Activated CD4-positive, alpha-beta T cell treated with anti-CD3 and anti-CD28 coated beads, Interleukin-2, amount 10 ng/mL, durations not matched to agents 7 days and 5 days (primary cell): ENCODE measurements at places on chromosomes 7 and 10. TPM values are rescaled to one million over a fixed set of nuclear protein-coding genes. Genes with fewer than 3 reads are reported as not detected.

PSMA2 gene
- total RNA-seq = 104 TPM

LIPN gene
- total RNA-seq = not detected

FOXI2 gene
- total RNA-seq = not detected

C10orf53 gene
- total RNA-seq = not detected

WNT8B gene
- total RNA-seq = 0.10 TPM

- peaks cover 51% of the 10 kb centered on the region for H3K27me3 ChIP-seq
- no peak within 1 kb of the TSS for H3K27ac ChIP-seq
- H3K36me3 ChIP-seq = peaks cover 2% of the 10 kb centered on the region
Observed at GRCh38 chr10:81874875-81875466, at the start of gene NRG3. Gene NRG3 (plus strand): TSS chr10:81875194.

GRCh38 chr10:79391231-79392019, 44.2 kb downstream of the PPIF start:
- no peaks in the 10 kb centered on the region for H3K4me1 ChIP-seq
- no peak overlapping the region for H3K4me3 ChIP-seq
- no peaks in the 10 kb centered on the region for H3K27me3 ChIP-seq
- no peak for DNase-seq
- H3K27ac ChIP-seq = no peak overlapping the region
- H3K36me3 ChIP-seq = no peaks in the 10 kb centered on the region

DNA sequence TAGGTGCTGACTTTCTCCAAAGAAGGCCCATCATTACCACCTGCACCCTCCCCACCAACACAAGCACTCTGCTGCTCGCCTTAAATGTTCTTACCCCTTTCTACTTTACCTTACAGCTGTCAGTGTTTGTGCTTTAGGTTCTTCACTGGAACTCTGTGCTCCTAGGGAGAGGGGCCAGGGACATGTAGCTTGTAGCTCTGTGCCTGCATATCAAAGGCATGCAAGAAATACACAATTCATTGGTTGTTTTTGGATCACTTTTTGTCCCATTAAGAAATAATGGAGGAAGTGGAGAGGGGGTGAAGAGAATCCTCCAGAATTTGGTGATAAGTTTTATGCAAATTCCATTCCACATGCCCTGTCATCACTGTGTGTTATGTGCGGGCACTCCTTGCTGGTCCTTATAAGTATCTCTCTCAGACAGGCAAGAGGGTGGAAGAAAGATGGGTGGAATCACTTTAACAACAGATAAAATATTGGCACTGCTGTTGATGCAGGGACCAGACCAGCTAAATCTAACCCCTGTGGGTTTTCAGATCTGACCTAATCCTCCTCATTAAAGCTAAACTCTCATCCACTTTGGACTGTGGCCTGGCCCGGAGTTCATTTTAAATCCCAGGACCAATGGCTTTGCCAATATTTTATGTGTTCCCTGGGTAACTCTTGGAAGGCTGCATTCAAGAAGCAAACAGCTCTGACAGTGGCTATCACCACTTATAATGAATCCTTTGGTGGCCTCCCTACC, 375.8 kb upstream of the NFE2L3 start:
- no peak overlapping the region for H3K27ac ChIP-seq
- H3K27me3 ChIP-seq = peaks cover 7% of the 10 kb centered on the region
- H3K4me1 ChIP-seq = no peaks in the 10 kb centered on the region
- no peaks in the 10 kb centered on the region for H3K36me3 ChIP-seq
- DNase-seq = no peak
- H3K4me3 ChIP-seq = no peak overlapping the region

- H3K4me1 ChIP-seq = no peaks in the 10 kb centered on the region
- H3K27ac ChIP-seq = no peak overlapping the region
- H3K27me3 ChIP-seq = no peaks in the 10 kb centered on the region
Observed at GRCh38 chr7:117269417-117269816, 53.4 kb downstream of the WNT2 start.

- no peak overlapping the region for H3K27ac ChIP-seq
- DNase-seq = no peak
- no peaks in the 10 kb centered on the region for H3K36me3 ChIP-seq
- H3K4me1 ChIP-seq = no peaks in the 10 kb centered on the region
Observed at GRCh38 chr7:35025369-35025870, 11.9 kb downstream of the DPY19L1 start.

GRCh38 chr10:28130267-28130666, 131.4 kb upstream of the ODAD2 start:
- H3K4me3 ChIP-seq = no peak overlapping the region
- H3K36me3 ChIP-seq = peaks cover 19% of the 10 kb centered on the region
- H3K4me1 ChIP-seq = no peaks in the 10 kb centered on the region
- no peak overlapping the region for H3K27ac ChIP-seq
- no peak for DNase-seq
